ENCODE measurements at places on chromosomes 2 and 18.
A peak's percentile ranks its signal among the peaks of the same experiment; 100 is the strongest.

- DNase-seq, result no peak
Measured at GRCh38 chr2:136020831-136021230, 35.4 kb upstream of the DARS1 start.

GRCh38 chr2:197804049-197804757 is at the start of gene PLCL1:
Gene PLCL1, plus strand, starts transcription at chr2:197804593.
- DNase-seq, result peak; percentile 86

GRCh38 chr2:231263118-231263831 is 64.8 kb downstream of the ARMC9 start:
- no peak for DNase-seq

- DNase-seq, result no peak
Measured at GRCh38 chr2:64211276-64211921, 67.2 kb upstream of the PELI1 start.

- no peak for DNase-seq
Measured at GRCh38 chr2:182316950-182317349, 109.9 kb downstream of the PDE1A start.

- DNase-seq, result no peak
Measured at GRCh38 chr2:158782616-158783015, 12.5 kb upstream of the DAPL1 start.

GRCh38 chr2:75465317-75465984 is 95.3 kb downstream of the EVA1A start:
- no peak for DNase-seq

DNA sequence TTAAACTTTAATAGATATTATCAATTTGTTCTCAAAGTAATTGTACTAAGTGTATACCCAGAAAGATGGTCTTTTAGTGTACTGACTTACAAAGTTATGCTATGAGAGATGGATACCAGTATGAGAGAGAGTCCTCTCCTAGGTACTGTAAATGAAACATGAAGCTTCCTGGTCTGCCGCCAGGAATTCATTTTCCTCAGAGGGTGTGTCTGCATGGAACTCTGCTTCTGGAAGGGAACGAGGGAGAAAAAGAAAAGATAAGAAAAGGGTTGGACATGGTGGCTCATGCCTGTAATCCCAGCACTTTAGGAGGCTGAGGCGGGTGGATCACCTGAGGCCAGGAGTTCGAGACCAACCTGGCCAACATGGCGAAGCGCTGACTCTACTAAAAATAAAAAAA is 2.2 kb upstream of the SSB start:
- no peak for DNase-seq

DNA sequence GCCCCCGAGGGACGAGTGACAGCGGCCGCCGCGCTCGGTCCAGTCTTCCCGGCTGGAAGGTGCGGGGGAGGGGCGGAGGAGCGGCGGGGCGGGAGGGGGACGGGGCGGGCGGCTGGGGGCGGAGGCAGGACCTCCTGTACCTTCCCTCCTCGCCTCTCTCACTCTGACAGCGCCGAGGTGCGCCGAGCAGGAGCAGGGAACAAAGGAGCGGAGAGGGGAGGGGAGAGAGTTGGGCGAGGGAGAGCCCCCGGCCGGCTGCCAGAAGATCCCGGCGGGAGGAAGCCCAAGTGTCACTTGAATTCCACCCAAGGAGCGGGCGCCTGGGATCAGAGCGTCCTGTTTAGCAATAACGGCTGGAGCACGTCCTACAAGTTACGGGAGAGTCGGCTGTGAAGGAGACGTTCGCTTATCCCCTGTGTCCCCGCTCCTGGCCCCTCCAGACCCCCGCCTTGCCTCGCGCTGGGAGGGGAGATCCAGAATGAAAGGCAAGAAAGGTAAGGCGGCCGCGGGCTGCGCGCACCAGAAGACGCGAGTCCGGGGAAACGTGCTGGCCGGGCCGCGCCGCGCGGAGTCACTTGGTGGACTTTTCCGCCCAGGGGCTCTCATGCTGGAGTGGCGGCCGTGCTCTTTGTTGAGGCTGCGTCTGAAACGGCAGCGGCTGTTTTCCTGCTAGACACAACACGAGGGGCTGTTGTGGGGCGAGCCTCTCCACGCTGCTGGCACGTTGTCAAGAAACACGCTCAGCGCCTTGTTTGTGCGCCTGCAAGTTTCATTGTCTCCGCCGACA is at the start of gene TGIF1:
Gene TGIF1, plus strand, starts transcription at position 161 of the 787 bp plus-strand sequence. Its CDS starts 318 bp downstream, at position 479.
- peak; percentile 76 for DNase-seq

DNA sequence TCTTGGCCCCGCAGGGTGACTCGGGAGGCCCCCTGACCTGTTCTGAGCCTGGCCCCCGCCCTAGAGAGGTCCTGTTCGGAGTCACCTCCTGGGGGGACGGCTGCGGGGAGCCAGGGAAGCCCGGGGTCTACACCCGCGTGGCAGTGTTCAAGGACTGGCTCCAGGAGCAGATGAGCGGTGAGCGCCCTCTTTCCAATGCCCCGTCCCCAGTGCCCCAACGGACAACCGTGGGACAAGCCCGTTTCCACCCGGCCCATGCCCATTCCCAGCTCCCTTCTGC is 2.6 kb upstream of the CHRND start:
- DNase-seq, result no peak

- no peak for DNase-seq
Measured at GRCh38 chr2:188314314-188315054, 22.8 kb downstream of the GULP1 start.
